Activated T-cell treated with anti-CD3 and anti-CD28 coated beads, Interleukin-2, amount 50 U/mL, for 4 hours (primary cell): ENCODE measurements at places on chromosomes 3 and 15.

GRCh38 chr3:51350751-51351150, 34.3 kb upstream of the MANF start:
- no peak for DNase-seq

- DNase-seq = no peak
These were observed 52.4 kb downstream of the RBM6 start for GRCh38 chr3:49992326-49992725.

- DNase-seq = no peak
These were observed 129.9 kb upstream of the SAMMSON start for GRCh38 chr3:69869643-69870042.

DNA sequence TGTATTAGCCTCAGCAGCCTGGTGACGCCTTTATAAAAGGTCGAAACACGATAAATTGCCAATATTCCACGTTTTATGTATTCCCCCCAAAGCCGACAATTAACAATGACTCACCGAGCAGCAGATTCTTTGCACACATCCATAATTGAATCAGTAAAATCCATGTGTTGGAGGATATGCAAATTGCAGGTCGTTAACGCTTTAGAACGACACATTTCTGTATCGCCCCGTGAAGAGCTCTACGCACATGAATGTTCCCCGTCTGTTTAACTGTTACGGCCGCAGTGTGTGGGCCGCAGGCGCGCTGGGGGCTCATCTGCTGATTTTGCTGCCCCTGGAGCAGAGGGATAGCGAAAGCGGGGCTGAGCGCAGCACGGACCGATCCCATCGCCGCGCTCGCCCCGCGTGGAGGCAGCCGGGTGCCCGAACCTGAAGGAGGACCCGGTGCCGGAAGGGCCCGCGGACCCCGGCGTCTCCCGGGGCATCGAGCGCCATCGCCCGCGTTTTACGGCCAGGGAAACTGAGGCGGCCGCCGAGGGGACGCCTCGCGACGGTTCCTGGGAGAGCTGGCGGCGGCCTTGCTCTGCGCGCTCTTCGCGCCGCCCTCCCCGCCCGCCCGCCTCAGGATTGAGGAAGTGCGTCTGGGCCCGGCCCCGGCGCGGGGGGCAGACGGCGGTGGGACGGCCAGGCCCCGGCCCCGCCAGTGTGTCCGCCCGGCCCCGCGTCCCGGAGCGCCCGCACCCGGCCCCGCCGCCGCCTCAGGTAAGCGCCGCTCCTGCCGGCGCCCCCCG, at the start of gene LRRK1:
TSS of gene LRRK1 (plus strand) at position 668 of the 791 bp plus-strand sequence. CDS start 5,276 bp downstream, outside the sequence.
- DNase-seq = no peak

GRCh38 chr3:48607519-48607918, 1.9 kb downstream of the UQCRC1 start:
- no peak for DNase-seq

- no peak for DNase-seq
These were observed 58.5 kb downstream of the NEK10 start for GRCh38 chr3:27310688-27311087.

- no peak for DNase-seq
These were observed 3.6 kb upstream of the TNK2 start for GRCh38 chr3:195911946-195912270.

DNA sequence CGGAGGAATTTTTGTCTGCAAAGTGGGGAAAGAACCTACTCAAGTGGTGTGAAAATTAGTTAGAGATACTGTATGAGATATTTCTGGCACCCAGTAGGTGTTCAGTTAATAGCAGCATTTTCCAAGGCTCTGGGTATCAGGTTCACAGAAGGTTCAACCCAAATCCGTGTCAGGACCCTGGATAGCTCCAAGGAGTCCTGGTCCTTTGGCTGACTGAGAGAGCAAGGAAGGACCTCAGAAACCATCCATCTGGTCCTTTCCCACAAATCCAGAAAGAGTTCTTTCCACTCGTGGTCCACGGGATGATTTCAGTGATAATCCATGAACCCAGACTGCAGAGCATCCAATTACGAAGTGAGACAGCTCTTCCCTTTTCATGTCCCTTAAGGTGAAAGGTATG, 51.4 kb downstream of the SLC6A11 start:
- no peak for DNase-seq

DNA sequence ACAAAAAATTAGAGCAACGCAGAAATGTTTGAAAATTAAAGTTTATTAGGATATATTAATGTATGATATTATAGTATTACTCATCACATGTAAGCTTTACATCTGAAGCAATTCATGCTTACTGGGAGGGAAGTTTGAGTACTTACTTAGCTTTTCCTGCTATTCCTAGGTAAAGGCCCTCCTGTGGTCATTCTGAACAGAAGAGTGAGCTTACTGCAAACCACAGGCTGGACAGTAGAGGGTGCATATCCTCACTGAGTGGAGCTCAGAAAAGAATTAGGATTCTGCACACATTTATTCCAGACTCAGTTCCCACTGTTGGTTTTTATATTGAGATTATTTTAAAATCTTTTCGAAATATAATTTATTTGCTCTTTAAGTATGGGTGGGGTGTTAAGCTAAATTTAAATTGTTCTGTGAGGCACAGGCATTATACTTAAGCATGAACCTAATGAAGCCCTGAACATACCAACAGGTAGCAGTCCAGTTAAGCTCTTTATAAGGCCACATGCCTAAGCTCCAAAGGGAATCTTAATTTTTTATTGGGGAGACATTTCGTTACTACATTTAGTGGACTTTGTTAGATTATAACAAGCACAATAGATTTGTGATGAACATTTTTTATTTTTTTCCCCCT, 10.2 kb downstream of the MRPS22 start:
- no peak for DNase-seq

GRCh38 chr15:76328958-76329357, 7.6 kb upstream of the ISL2 start:
- no peak for DNase-seq

DNA sequence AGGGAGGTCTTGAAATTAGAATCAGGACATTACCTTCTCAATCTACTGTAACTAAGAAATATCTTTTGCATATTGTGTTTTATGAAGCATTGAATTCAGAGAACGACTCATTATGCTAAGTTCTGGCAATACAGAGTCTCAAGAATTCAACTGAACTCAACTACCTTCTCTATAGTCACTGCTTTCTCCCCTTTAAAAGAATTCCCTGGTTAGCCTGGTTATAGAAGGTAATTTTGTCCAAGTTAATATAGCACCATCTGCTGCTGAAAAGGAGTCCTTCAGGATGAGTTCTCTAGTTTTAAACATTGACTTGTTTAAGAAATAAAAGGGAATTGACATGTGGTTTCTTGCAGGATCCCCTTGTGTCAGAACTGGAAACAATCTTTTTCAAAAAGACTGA, 60.2 kb downstream of the IL16 start:
- no peak for DNase-seq

GRCh38 chr3:10294030-10294586, 1.4 kb upstream of the GHRL start:
- DNase-seq = no peak

DNA sequence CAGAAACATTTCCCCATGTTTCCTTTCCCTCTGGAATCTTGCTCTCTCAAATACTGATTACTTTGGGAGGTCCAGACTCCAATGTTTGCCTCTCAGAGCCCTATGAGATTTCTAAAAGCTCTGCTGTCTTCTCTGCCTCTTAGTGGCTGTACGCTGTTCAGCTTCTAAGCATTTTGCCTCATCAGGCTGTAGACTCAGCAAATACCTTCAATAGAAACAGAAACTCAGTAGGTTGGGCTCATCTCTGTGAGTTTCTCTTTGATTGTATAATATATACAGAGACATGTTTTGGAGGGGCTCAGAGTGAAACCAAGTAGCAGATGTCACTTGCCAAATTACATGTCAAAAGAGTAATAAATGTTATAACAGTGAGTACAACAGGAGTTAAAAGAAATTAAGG, 380.8 kb upstream of the MEIS2 start:
- DNase-seq = no peak

DNA sequence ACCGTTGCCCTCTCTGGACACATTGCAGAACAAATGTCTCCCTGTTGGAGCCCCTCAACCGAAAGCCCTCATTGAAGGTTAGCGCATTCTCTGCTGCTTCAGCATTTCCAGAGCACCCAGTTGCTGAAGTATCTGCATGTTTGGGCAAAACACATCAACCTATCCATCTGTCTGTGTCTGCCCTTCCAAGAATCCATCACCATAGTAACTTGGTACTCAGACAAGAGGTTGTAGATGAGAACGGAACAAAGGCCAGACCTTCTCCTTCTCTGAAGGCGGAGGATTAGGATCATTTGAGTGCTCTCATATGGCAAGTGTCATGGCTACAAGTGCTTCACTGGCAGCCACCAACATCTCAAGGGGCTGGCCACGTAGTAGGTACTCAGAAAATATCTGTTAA, 23.1 kb upstream of the RHO start:
- DNase-seq = no peak

DNA sequence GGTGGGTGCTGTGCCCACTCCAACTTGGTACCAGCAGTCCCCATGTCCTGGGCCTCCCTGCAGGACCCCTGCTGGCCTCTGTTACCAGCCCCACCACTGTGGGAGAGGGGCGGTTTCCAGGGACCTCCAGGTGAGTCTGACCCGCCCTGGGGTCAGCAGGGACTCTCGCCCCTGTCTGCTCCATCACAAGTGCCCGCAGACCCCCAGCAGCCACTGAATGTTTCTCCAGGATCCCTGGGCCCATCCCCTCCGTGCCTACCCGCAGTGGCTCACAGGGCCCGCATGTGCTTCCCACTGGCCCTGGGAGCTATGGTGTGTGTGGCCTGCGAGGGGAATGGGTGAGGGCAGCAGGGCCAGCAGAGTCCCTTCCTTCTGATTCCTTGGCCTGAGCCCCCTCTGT, 9.9 kb upstream of the RHO start:
- DNase-seq = no peak

DNA sequence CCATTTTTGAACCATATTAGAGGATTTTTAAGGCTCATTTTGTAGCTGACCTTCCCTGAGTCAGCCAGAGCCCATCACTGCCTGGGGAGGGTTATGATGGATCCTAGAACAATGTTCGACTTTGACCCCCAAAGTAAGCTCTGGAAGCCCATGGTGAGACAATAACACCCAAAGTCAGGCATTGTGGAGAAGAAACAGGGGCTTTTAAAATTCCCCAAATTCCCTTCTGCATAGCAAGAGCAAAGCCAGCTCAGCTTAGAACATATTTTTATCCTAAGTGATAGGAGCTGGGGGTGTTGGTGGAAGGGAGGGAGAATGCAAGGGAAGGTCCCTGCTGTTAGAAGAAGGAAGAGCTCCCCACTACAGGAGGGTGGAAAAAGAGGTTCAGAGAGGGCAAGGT, 4.0 kb downstream of the ITGA11 start:
- DNase-seq = no peak

DNA sequence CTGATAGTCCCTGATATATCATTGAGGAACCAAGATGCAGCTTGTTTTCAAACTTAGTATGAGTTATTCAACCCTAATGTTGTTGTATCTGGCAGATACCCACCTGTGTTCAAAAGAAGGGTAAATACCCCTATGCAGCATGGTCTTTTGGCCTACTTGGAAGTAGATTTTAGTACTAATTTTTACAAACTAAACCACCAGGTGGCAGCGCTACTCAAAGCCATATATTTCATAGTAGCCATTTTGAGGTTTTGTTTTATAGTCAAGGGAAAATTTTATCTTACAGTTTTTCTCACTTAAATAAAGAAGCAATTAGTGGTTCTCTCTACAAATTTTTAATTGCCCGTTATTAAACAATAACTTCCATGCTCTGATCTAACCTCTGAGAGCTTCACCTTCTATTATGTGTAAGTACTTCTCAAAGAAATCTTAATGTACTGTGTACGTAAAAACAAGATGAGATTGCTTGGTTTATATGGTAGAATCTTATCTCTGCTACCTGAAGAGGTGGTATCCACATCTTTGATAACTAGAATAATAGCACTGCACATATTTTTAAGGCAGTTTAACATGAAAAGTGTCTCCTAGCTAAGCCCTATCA, 31.5 kb upstream of the MLF1 start:
- peak; percentile 7 for DNase-seq
